ENCODE measurements at places on chromosomes 6 and 20.

GRCh38 chr20:44247131-44247571, at the start of gene GDAP1L1:
TSS of gene GDAP1L1 (plus strand) at chr20:44247308. CDS start at chr20:44247335, 27 bp downstream.
- DNase-seq = no peak

- no peak for DNase-seq
Observed at GRCh38 chr6:50819904-50820868, 1.5 kb downstream of the TFAP2B start.

GRCh38 chr6:6622501-6622900, 34.0 kb downstream of the LY86 start:
- DNase-seq = no peak

- DNase-seq = no peak
Observed at GRCh38 chr6:44074813-44075646, 52.2 kb downstream of the MRPL14 start.

DNA sequence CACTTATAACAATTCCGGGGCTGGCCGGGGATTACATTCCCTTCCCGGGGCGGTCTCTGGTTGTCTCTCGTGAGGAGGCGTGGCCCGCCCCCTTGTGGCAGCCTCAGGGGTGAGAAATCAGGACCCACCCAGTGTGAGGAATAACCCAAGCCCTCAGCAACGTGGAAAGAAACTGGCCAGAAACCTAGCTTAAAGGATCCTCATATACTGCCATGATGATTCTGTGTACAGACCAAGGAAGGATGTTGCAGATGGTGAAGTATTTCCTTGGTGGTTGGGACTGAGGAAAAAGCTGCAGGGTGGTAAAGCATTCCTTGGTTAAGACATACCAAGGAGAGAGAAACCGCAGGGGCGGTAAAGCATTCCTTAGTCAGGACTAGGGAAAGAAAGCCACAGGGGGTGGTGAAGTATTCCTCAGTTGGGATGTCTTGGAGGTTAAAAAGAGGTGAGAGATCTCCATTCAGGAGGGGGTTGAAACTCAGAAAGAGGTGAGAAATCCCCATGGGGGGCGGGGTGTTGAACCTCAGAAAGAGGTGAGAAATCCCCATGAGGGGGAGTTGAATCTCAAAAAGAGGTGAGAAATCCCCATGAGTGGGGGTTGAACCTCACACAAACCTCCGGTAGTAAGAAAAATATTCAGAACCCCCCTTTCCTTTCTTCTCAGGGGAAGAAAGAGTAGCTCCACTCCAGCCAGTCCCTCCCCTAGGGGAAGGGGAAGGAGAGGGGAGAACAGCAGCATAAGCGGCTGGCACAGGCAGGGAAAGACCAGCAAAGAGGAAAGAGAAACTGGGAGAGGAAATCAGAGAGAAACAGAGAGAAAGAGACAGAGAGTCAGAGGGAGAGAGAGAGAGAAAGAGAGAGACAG, 238.1 kb downstream of the RNGTT start:
- peak; percentile 39 for DNase-seq

GRCh38 chr20:18596270-18596669, 8.4 kb downstream of the DTD1 start:
- no peak for DNase-seq

DNA sequence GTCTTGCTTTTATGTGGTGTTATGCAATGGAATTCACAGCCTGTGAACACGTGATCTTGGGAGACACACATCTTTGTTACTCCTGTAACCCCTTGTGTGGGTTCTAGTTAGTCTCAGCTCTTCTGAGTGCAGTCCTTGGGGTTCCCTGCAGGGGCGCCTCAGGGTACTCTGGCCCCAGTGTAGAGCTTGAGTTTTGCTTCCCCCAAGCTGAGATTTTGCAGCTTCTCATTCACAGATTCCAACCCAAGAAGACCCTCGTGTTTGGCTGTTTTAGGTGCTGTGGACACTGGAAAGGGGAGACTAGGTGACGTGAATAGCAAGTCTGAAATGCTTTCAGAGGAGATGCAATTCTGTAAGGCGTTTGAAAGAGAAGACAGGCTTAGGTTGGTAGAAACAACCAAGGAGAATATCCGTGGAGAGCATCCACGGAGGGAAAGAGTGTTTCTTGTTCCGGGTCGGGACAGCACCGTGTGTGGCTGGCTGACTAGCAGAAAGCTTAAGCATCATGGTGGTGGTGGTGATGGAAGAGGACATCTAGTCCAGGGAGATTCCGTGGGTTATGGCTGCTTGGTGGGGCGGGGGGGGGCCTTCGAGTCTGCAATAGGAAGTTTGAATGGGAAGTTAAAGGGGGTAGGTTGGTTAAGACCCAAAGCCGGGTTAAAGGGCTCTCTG, 30.1 kb downstream of the DUSP22 start:
- DNase-seq = no peak

- no peak for DNase-seq
Observed at GRCh38 chr6:16413399-16413798, 175.0 kb downstream of the GMPR start.

GRCh38 chr6:158072083-158072721, 90.5 kb downstream of the SYNJ2 start:
- peak; percentile 39 for DNase-seq

DNA sequence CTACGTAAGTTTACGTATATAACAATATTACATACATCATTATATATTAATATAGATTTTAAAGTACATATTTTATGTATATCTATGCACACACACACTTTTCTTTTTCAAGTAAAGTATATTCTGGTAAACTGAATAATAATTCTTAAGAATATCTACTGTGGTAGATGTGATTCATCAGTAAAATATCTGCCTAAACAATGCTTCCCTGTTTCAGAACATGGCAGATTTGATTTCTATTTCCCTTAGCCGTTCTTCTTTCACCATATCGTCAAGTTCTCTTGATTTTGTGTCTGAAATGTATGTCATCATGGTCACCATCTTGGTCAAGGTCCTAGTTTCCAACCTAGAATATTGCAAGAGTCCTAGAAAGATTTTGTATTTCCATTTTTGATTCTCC, 195.6 kb downstream of the HDGFL1 start:
- no peak for DNase-seq

GRCh38 chr6:159061805-159062563, 17.2 kb upstream of the TAGAP start:
- peak; percentile 77 for DNase-seq

GRCh38 chr6:156795825-156796224, 18.6 kb downstream of the ARID1B start:
- DNase-seq = no peak

GRCh38 chr6:30543821-30544220, 12.5 kb downstream of the GNL1 start:
- no peak for DNase-seq

DNA sequence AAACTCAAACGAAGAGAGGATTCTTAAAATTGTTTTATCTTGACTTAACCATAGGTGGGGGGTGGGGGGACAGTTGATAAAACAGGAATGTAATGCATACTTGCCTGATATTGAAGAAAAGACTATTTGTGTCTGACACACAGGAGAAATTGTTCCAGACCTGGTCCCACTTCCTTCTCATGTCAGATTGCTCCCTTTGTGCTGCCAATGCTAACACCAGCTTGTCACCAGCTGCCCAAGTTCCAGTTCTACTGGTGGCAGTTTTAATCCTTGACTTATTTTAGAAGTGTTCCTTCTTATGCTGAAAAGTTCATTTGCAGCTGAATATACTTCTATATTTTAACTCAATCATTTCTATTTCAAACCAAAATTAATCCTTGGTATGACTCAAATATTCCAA, 127.3 kb downstream of the GMDS start:
- DNase-seq = no peak

GRCh38 chr6:152371775-152372174, 265.4 kb downstream of the SYNE1 start:
- DNase-seq = no peak

- DNase-seq = peak; percentile 90
Observed at GRCh38 chr20:58306421-58307261, 2.9 kb upstream of the RAB22A start.

- DNase-seq = no peak
Observed at GRCh38 chr20:32321390-32321789, 36.7 kb upstream of the ASXL1 start.

- no peak for DNase-seq
Observed at GRCh38 chr6:157488716-157489118, 107.7 kb downstream of the ZDHHC14 start.

DNA sequence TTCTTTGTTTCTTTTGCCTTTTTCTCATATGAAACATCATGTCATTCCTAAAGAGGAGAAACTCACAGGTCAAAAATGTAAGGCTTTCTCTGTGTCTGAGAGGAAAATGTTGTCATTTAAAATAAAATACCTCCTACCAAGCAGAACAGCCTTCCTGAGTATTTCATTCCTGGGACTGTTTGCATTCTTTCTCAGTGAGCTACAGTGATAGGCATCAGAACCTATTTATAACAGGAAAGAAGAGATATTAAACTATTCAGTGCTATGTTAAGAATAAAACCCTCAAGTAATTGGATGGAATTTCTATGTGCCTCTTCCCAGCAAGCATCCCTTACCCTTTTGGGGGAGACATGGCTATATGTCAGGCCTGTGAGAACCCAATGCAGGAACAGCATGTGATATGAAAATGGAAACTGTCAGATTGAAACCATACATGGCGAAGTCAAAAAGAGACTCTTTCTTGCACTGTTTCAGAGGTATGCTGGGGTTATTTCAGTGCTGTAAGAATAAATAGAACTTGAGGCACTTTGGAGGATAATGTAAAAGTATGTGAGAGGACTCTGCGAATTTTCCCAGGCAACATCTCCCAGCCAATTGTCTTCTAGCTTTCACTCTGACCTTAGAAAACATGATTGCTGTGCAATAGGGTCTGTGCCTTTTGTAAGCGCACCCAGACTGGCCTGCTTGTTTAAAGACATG, 133.8 kb upstream of the CCN2 start:
- no peak for DNase-seq

DNA sequence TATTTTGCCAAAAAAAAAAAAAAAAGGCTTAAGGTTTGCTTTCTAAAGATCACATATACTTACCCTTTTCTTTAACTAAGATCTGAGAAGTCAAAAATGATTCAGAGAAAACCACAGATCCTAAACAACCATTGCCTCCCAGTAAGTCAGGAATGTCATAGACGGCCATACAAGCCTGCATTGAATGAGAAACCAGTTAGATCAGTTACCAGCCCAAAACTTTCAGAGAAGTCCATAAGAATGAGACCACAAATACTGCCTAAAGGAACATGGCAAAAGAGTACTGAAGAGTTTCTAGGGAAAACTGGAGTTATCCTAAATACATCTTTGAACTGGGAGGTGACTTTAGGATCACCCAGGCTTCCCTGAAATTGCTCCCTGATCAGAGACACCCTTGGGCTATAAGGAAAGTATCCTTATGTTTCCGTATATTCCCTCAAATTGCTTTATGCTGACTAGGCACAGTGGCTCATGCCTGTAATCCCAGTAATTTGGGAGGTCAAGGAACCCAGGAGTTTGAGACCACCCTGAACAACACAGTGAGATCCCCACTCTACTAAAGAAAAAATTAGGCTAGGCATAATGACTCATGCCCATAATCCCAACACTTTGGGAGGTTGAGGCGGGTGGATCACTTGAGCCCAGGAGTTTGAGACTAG, 79.4 kb upstream of the SLC4A11 start:
- no peak for DNase-seq
